ENCODE measurements at places on chromosomes 16 and 17.

DNA sequence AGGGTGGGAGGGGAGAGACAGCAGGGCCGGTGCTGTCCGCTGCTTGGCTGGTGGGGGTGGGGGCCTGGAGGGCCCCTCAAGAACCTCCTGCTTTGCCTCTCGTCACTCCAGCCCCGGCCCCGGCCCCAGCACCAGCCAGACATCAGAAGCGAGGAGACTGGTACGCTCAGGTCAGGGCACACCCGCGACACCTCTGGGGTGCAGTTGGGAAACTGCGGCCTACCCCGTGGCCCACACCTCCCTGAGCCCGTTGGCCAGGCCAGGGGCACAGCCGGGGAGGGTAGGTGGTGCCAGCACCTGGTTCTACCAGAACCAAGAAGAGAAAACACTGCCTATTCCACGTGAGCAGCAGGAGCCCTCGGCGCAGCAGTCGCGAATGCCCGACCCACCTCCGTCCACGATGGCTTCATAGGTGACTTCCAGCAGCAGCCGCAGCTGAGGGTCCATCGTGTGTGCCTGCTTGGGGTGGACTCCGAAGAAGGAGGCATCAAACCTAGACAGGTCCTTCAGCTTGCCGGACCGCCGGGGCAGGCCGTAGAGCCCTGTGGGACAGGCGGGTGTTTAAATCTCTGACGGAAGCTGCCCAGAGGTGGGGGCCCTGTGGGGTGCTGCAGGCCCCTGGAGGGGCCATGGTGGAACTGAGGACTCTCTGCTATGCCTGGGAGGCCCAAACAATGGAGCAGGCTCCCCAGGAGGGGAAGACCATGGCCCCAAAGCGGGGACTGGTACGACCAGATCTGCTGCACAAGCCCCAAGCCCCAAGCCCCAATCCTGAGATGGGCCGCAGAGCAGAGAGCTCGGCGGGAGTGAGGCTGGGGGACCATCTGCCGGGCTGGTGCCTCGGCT is 2.9 kb downstream of the FASN start:
- DNase-seq: no peak

DNA sequence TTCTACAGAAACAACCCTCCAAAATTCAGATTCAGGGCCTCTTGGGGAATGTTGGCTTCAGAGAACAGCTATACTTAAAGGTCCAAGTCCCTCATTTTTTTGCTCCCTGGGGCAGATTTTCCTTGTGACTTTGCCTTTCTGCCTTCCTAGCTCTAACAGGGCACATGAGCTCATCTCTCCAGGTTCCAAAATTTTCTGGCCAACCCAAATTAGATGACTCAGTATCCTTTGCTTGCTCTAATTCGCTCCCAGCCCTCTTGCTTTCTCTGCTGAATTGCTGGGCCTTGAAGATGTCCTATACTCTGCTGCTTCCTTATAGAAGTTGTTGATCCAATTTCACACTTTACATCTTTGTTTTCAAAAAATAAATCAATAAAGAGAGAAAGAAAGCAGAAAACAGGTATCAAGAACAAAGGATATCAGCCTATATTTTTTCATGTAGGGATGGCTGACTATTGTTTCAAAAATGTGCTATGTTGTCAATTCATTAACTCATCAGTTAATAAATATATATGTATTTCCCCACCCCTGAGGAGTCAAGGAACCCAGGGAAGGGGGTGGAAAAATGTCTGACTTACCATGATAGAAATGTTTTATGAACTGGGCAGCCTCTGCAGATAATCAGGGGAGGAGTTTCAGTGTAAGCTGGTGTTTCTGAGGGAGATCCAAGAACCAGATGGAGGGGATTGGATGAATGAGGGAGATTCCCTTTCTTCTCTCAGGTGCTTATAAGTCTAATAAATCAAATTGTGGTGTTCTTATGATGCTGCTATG is 1.0 kb upstream of the KRTAP4-2 start:
- DNase-seq: no peak

DNA sequence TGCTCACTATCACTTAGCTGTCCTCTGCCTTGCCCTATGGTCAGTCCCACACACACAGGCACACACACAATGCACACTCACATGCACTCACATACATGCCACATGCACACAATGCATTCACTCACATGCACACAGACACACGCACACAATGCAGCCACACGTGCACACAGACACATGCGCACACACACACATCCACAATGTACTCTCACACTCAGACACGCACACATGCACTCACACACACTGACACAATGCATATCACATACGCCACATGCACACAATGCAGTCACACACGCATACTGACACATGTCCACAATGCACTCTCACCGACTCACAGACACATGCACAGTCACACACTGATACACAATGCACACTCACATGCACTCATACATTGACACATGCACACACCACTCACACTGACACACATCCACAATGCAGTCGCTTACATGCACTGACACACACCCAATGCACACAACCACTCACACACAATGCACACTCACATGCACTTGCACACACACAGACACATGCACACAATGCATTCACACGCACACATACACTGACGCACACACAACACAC is 99.7 kb downstream of the ENGASE start:
- no peak for DNase-seq

GRCh38 chr16:90020260-90020837 is 1.1 kb upstream of the DBNDD1 start:
- DNase-seq: no peak

- no peak for DNase-seq
These were observed 138.2 kb downstream of the CMIP start for GRCh38 chr16:81582655-81583441.

GRCh38 chr16:77064037-77064436 is 127.0 kb upstream of the MON1B start:
- DNase-seq: no peak

GRCh38 chr17:29010586-29010985 is 4.8 kb upstream of the SEZ6 start:
- DNase-seq: no peak

GRCh38 chr17:60094754-60095153 is 16.0 kb upstream of the HEATR6 start:
- DNase-seq: no peak

DNA sequence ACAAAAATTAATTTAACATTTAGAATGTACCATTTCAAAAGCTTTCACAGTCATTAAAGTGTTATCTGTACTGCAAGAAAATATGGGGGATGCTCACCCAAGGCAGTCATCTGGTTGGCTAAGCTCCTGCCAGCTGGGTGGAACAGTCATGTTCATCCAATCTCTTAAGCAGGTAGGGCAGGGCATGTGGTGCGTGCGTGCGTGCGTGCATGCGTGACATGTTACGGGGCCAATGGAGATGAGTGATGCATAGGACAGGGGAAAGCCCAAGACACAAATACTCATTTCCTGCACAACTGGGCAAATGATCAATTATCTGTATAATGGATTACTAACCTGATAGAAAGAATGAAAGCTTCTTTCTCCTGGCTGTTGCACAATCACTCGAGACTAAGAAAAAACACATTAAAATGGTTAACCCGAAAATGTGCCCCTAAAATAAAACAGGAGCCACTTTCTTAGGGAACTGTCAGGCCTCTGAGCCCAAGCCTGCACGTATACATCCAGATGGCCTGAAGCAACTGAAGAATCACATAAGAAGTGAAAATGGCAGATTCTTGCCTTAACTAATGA is 104.4 kb downstream of the MYO1D start:
- peak; percentile 56 for DNase-seq

GRCh38 chr16:11333010-11333409 is 12.2 kb upstream of the RMI2 start:
- DNase-seq: peak; percentile 25

Measured in stimulated activated CD4-positive, alpha-beta T cell treated with anti-CD3 and anti-CD28 coated beads, Interleukin-1b, Interleukin-23, amount 100 ng/mL, for 48 hours (primary cell).